ENCODE measurements at places on chromosomes 1 and 21. TPM values are rescaled to one million over a fixed set of nuclear protein-coding genes. Genes with fewer than 3 reads are reported as not detected.

Gene RGL1
- 18.3 TPM for total RNA-seq

Gene CATSPERE
- 0.25 TPM for total RNA-seq

Gene TTC34
- 0.07 TPM for total RNA-seq

Gene COL6A2
- total RNA-seq, result 240 TPM

Gene CLEC20A
- total RNA-seq, result not detected

Gene PPIAL4G
- total RNA-seq, result not detected

Gene TSEN15
- 53.9 TPM for total RNA-seq

Gene RBM34
- total RNA-seq, result 82.7 TPM

Gene OR2L13
- total RNA-seq, result not detected

Gene FCRL4
- not detected for total RNA-seq

Gene PLOD1
- 157 TPM for total RNA-seq

Gene LAMB3
- total RNA-seq, result 31.5 TPM

Gene HEATR1
- total RNA-seq, result 15.1 TPM

Gene CASQ2
- total RNA-seq, result not detected

Gene RGS16
- not detected for total RNA-seq

Gene TSNAX
- total RNA-seq, result 29.7 TPM

Gene EPRS1
- 80.8 TPM for total RNA-seq

Gene RNU1-1
- total RNA-seq, result not detected
